Gastroesophageal sphincter (tissue), 4 donors: ENCODE measurements at places on chromosomes 1 and 21.

DNA sequence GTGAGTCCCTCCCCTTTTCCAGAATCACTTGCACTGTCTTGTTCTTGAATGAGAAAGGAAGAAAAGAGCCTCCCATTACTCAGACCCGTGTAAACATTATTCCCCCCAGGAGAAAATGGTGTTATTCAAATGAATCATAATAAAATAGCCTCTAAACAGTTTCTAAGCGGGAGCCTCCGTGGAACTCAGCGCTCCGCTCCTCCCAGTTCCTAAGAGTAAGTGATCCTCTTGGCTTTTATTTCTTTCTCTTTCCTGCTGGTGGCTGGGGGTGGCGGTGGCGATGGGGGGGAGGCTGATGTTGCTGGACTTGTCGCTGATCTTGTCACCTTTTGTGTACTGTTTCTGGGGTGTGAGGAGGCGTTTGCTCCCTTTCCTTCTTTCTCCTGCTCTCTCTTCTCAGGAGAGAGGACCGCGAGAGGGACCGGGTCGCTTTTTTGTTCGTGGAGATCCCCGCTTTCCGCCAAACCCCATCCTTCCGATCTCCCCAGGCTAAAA is 781 bp downstream of the PROX1 start:
- no peak for ATAC-seq

DNA sequence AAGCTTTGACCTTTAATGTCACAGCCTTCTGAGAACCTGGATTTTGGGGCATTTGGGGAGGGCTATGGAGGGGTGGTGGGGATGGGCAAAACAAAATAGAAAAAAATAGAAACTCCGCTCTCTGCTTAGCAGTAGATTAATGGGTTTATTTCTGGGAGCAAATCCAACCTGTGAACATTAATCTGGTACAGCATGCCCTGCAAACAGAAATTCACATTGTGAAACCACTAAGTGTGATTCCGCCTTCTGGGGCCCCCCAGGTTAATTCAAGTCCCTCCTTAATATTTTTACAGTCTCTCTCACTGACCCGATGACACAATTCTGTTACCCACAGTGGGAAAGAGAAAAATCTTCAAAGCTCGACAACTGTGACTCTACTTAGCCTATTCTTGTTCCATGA is 76.4 kb downstream of the TIAM1 start:
- ATAC-seq = no peak

DNA sequence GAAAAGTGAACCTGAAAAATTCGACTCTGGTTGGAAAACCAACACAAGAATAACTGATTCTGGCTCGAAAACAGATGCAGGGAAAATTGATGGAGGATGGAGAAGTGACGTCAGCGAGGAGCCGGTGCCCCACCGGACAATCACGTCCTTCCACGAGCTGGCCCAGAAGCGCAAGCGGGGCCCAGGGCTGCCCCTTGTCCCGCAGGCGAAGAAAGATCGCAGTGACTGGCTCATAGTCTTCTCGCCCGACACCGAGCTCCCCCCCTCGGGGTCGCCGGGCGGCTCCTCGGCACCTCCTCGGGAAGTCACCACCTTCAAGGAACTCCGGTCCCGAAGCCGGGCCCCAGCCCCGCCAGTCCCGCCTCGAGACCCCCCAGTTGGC is 1.9 kb downstream of the RUSC1 start:
- no peak for ATAC-seq

GRCh38 chr1:8937701-8938100 is 8.0 kb upstream of the CA6 start:
- ATAC-seq = peak; percentile 61

DNA sequence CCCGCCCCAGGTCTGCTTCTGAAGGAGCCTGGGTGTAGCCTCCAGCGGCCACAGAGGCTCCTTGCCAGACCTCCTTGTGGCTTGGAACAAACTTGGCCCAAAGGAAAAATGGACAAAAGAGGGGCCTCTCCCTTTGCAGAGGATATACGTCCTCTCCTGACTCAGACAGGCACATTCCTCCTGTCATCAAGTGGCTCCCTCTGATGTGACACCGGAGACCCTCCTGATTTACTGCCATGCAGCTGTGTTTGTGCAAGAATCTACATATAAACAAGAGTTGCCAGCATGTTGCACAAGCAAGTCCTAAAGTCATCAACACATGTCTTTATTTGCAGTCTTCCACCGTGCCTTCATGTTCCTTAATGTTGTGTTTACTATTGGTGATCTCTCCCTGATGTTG is 54.1 kb upstream of the F3 start:
- no peak for ATAC-seq

GRCh38 chr1:5974631-5975030 is 17.6 kb downstream of the NPHP4 start:
- ATAC-seq = no peak

DNA sequence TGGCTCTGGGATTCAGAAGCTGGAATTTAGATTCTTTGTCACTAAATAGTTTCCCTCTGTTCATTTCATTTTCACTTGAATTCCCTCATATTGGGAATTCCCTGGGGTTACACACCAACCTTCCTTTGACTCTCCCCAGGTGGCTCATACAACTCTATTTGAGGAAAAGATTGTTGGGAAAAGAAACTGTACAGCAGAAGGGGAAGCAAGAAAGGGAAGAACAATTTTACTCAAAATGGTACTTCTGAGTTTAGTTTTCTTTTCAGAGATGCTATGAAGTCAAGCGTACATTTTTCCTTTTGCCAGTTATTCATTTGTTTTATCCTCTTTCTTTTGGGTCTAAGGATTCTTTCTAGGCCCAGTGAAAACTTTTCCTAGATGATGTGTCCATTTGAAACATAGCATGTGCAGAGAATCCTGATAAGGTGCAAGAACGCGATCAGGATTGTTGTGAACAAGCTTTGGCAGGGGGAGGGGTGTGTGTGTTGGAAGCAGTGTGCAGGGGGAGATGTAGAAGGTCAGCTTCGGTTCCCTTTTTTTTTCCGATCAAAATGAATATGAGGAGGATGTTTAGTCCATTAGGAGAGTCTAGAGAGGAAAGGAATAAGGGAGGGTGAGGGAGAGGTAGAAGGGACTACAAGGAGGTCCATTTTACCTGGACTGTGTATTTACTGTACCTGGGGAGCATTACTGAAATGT is 26.8 kb upstream of the CD1D start:
- ATAC-seq = no peak

DNA sequence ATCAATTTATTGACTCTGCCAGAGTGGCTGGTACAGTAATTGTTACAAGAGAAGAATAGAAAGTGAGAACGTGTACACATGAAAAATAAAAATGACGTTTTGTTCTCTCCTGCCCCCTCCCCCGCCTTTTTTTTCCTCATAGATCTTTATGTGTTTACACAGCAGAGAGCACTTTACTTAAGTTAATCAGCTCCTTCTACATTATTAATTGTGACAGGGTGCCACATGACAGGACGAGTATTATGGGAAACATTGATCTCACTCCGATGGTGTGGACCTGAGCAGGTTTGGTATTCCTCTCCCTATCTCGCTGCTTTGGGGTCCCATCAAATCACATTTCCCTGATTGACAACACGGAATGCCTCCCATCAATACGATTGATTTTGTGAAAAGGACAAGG is 285.7 kb downstream of the TM2D1 start:
- ATAC-seq = no peak

- ATAC-seq = no peak
These were observed 50.1 kb downstream of the SSBP3 start for GRCh38 chr1:54355931-54356679.

DNA sequence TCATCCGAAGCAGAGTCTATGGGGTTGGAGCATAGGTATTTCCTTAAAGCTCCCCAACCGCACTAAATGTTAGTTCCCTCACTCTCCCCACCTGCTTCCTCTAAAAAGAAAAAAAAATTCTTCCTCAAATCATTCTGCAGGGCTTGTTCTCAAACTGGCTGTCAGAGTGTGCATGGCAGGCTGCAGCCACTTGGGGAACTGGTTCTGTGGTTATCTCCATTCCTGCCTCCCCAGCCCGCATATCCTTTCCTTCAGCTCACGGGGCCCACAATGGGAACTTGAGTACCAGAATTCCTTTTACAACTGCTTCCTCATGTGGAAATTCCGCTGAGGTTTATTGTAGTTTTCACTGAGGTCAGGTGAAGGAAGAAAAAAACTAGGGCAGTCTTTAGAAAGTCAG is 159.2 kb downstream of the PIGK start:
- ATAC-seq = no peak
